ENCODE measurements at places on chromosomes 6 and 20.
A peak's percentile ranks its signal among the peaks of the same experiment; 100 is the strongest.

GRCh38 chr6:89217299-89217910 lies at the start of gene GABRR1:
TSS of gene GABRR1 (minus strand) at chr6:89217358. CDS start at chr6:89217322, 36 bp downstream.
- no peak for DNase-seq

DNA sequence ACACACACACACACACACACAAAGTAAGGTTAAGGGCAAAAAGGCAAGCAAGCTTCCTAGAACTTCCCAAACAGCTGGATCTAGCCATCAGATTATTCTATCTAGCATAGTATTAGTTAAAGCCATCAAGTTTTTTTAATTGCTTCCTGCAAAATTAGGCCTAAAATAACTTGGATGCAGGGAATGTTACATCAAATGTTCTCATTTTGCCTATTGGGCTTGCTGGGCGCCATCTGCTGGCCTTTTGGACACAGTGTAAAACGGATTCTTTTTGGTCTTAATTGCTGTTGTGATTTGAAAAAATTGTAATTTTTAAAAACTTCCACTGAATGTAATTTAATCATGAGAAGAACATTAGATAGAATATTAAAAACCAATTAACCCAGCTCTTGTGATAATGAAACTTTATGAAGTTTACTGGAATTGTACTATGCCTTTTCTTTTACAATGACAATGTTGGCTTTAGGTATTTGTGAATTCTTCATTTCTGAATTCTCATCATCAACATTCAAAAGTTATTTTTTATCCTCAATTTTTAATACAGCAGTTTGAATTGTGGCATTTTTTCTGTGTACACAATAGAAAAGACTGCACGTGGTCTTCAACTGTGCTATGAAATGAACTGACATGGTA lies 6.8 kb downstream of the MKKS start:
- peak; percentile 35 for DNase-seq

DNA sequence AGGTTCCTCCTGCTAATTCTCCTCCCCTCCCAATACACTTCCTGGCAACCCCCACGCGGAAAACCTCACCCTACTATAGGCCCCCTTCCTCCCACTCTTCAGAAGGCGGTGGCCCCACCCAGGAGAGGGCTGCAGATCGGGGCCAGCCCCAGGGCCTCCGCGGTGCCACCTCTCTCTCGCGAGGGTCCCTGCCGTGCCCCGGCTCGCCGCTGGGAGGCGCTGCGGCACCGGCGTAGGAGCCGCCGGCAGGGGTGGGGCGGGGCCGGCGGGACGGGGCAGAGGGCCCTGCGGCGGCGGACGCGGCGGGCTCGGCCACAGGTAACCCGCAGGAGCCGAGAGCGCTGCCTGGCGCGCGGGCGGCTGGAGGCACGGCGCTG lies at the start of gene ANKRD6:
Gene ANKRD6 (plus strand): TSS at position 278 of the 377 bp plus-strand sequence. CDS start 133,825 bp downstream, outside the sequence.
- peak; percentile 85 for DNase-seq

DNA sequence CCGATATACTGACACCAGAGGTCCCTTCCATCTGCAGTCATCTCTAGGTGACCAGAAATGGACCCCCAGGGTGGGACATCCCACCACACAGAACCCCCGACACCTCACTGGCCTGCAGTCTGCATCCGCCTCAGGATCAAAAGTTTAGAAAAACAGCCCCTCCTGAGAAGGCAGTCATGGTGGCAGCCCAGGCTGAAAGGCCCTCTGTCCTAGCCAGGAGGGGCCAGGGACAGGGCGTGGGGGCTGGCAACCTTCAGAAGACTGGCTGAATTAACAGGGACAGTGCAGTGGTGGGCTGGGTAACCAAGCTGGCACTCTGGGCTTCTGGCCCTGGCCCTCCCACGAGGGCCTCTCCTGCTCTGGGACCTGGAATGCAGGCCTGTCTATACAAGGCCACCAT lies 34.3 kb upstream of the MDFI start:
- DNase-seq, result no peak

- no peak for DNase-seq
Measured at GRCh38 chr20:39163993-39164392, 201.8 kb downstream of the DHX35 start.

GRCh38 chr20:44601801-44602204 lies 19.4 kb downstream of the PKIG start:
- DNase-seq, result no peak

GRCh38 chr6:66230591-66230990 lies 523.6 kb upstream of the EYS start:
- DNase-seq, result no peak

DNA sequence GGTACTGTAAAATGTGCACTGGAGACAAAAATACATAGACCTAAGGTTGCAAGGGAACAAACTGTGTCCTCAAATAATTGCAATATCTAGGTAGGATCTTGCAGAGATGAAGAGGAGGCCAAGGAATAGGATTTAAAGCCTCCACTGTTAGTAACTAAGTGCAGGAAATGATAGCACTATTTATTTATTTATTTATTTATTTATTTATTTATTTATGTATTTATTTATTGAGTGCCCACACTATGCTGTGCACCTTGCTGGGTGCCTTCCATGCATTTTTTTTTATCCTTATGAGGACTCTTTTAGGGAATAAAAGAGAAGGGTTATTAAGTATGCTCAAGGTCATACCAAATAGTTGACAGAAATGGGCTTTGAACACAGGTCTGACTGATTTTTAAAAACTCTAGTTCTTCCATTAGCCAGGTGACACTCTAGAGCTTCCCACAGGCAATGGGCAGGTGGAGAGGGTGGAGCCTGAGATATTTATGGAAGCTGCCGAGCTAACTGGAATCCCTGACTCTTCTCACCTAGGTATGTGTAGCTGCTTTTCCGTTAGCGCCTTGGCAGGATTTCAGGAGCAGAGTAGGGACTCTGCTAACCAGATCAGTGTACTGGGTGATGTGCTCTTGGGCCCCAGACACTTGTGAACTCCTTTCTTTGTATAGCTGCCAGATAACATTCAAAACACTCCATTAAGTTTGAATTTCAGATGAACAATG lies 12.8 kb upstream of the NUP153 start:
- no peak for DNase-seq

- DNase-seq, result no peak
Measured at GRCh38 chr6:10381133-10381829, 33.6 kb downstream of the TFAP2A start.

- DNase-seq, result no peak
Measured at GRCh38 chr20:3869839-3870634, 19.1 kb upstream of the PANK2 start.

DNA sequence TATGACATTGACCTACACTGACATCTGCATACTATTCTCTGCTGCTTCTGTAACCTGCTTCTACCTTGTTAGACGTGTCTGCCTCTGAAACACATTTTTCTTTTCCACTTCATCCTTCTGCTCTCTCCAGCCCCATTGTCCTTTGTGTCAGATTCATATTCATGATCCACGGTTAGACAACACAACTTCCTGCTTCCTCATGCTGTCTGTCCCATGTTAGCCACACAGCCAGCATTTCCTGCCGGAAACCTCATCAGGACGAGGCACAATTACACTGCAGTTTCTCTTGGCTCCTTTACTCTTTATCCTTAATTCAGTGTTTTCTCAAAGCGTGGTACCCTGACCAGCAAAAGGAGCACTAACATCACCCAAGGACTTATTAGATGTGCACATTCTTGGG lies 150.2 kb downstream of the TBC1D7 start:
- no peak for DNase-seq

DNA sequence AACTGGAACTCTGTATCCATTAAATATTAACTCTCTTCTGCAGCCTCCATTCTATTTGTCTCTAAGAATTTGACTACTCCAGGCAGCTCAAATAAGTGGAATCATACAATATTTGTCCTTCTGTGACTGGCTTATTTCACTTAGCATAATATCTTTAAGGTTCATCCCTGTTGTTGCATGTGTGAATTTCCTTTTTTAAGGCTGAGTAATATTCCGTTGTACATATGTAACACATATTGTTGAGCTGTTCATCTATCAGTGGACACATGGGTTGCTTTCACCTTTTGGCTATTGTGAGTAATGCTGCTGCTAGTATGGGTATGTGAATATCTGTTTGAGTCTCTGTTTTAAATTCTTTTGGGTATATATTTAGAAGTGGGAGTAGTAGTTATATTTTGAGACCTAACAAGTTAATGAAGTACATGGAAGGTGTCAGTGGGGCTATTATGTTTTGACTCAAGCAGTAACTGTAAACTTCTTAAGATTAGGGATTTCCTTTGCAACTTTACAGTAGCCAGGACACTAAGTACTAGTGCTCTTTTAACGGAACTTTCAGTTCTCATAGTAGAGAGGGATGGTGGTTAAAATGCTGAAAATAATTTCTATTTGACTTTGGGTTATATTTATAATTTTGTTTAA lies 29.7 kb upstream of the TMEM217 start:
- no peak for DNase-seq

- DNase-seq, result no peak
Measured at GRCh38 chr6:14276667-14277404, 159.3 kb downstream of the CD83 start.

GRCh38 chr20:59672576-59672975 lies 68.2 kb downstream of the PHACTR3 start:
- no peak for DNase-seq

- no peak for DNase-seq
Measured at GRCh38 chr6:169421586-169422264, 168.1 kb upstream of the THBS2 start.

DNA sequence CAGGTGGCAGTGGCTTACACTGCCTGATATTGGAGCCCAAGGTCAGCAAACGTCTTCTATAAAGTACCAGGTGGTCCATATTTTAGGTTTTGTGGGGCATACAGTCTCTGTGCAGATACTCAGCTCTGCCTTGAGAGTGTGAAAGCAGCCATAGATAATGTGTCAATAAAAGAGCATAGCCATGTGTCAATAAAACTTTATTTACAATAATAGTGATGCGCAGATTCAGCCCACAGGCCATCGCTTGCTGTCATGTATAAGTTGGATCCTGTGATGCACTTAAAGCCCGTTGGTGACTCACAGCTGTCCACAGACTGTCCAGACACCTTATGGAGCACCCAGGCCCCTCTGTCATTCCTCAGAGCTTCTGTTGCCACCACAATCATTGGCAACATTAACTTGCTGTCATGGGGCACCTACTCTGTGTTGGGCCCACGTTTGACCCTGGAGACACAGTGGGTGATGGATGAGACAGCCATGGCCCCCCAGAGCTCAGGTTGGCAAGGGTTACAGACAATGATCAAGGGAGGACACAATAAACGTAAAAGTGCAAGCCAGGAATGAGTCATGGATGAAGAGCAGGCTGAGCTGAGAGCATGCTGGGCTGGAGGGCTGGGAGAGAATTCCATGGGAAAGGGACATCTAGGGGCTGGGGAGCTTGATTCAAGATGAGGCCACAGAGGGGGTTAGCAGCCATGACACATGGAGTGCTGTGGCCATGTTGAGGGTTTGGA lies 173.6 kb downstream of the TAF4 start:
- DNase-seq, result no peak

- DNase-seq, result no peak
Measured at GRCh38 chr6:168155193-168155592, 76.2 kb upstream of the FRMD1 start.

DNA sequence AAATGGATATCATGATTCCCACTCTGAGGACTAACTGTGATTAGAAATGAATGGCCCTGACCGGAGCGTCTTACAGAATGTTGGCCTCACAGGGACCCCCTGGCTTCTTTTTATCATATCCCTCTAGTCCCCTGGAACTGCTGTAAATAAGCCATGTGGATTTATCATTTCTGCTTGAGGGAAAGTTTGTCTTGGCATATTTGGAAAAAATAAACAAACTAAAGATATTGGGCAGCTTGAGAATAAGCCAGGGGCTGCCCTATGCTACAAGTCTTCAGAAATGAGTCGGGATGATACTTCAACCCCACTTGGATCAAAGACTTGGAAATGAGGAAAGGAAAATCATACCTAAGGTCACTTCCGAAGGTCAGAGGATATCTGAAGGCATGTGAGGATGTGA lies 179.1 kb downstream of the THBS2 start:
- DNase-seq, result no peak

DNA sequence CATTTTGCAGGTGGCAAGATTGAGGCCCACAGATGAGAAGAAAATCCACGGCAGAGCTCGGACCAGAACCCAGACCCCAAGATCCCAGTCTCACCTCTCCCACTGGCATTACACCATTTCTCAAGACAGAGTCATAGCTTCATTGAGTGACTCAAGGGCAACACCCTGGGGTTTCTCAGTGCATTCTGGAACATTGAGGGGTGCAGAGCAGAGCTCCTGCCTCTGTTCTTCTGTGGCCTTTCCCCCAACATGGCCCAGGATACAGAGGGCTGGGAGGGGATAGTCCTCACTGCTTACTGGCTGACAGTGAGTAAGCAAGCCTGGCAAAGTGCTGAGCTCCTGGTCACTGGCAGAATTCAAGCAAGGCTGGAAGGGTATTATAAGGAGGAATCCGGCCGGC lies 74.0 kb downstream of the MDGA1 start:
- no peak for DNase-seq

GRCh38 chr20:44495257-44495656 lies 19.6 kb downstream of the TTPAL start:
- no peak for DNase-seq

DNA sequence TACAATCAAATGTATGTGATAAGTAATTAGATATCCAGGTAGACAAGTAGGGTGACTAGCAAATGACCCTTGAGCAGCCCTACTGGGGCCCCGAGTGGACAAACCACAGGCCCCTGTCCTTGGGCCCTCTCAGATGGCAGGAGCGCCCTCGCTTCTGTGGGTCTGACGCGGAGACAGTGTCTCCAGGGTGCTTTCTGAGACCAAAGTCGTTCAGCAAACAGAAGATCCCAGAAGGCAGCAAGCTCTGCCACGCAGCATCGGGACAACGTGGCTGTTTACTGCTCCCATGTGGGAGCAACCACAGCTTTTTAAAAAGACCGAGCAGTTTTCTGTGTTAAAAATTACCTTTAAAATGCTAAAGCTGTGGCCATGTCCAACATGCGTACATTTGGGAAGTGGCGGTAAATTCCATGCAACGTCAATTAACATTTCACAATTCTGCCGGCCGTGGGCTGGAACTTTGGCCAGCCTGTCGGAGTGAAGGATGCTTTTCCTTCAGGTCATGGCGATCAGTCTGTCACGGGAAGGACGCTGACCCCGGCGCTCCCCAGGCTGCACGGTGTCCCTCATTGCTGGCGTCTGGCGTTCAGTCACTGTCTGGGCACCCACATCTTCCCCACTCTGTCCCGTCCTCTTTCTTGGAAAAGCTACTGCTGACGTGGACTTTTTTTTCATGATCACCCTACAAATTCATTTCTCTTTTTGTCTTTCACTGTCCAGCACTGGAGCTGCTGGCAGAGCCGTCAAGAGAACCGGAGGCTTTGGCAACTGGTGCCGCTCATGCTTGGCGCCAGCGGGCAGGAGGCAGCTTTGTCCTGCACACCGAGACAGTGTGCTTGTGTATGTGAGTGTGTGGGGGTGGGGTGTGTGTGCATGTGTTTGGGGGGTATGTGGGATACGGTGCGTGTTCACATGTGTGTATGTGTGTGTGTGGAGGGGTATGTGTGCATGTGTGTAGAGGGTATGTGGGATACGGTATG lies 293.1 kb downstream of the CDH4 start:
- no peak for DNase-seq

- no peak for DNase-seq
Measured at GRCh38 chr6:97427648-97428047, 144.6 kb upstream of the MMS22L start.

DNA sequence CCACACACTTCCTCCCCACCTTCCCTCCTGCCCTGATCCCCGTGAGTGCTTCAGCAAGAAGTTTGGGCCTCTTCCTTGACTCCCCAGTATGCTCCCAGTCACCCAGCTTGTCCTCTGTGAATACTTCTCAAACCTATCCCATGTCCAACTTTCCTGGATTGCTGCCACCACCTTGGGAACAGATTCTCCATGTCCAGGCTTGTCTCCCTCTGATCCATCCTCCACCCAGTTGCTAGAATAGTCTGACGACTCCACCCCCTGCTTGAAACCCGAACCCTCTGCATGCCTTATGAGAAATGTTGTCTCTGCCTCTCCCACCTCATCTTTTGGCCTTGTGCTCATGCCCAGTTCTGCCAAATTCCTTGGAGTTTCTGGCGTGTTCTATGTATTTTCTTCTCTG lies 108.0 kb downstream of the PPP1R14C start:
- DNase-seq, result no peak

All from activated CD4-positive, alpha-beta T cell treated with anti-CD3 and anti-CD28 coated beads for 4 hours (primary cell).